T-helper 2 cell (primary cell): ENCODE measurements at places on chromosomes 2 and 18.

DNA sequence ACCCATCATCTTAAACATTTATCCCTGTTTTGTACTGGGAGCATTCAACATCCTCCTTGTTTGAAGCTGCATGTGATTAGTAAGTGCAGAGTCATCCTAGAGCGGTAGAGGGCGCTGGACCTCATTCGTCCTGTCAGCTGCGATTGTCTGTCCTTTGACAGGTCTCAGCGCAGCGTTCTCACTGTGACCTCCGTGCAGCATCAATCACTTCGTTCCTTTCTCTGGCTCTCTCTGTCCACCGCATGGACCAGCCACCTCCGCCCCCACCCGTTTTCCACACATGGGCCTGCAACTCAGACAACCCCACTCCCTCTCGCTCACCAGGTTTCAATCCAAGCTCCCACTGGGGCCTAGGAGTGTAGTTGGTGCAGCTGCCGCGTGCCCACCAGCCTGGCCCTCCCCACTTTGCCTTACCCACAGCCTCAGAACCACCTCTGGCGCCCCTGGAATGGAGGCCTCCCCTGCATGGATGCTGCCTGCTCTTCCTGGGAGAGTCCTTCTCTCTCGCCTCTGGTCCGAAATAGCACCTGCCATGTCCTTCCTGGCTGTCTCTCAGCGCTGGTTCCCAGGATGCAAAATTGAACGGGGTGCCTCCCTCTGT lies 90.5 kb downstream of the NDUFA10 start:
- peak; percentile 40 for DNase-seq

DNA sequence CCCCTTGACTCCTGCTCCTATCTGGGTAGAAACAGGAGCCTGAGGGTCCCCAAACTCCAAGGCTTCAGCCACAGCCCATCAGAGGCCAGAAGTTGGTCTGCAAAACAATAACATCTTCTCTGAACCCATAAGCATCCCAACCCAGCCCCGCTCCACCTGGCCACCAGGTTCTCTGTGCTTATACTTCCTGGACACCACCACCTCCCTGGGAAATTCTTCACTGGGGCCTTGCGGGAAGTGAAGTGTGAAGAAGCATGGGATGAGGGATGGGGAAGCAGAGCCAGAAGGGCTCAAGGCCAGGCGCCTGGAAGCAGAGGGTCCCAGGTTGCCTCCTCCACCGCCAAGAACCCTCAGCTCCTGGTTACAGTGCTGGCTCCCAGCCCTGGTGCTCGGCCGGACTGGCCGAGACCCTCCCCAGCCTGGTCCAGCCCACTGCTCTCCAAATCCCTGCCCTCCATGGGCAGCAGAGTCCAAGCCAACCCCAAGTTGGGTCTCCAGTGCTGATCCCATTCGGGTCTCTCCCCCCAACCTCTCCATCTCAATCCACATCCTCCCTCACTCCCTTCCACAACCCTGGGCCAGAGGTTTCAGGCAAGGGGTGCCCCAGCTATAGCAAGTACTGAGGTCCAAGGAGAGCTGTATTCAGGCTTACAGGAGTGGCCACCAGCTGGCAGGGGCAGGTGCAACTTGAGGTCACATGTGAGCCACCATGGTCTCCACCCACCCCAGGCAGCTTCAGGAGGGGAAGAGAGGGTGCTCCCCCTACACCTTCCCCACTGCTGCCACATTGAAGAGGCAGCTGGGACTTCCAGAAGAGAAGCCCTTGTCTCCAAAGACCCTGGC lies 60.7 kb downstream of the TNS1 start:
- DNase-seq, result no peak

GRCh38 chr2:121297217-121297830 lies 12.3 kb upstream of the TFCP2L1 start:
- DNase-seq, result no peak

- no peak for DNase-seq
Measured at GRCh38 chr2:183347969-183348368, 223.7 kb downstream of the NUP35 start.

- DNase-seq, result no peak
Measured at GRCh38 chr2:71174207-71174606, 43.8 kb downstream of the MPHOSPH10 start.

DNA sequence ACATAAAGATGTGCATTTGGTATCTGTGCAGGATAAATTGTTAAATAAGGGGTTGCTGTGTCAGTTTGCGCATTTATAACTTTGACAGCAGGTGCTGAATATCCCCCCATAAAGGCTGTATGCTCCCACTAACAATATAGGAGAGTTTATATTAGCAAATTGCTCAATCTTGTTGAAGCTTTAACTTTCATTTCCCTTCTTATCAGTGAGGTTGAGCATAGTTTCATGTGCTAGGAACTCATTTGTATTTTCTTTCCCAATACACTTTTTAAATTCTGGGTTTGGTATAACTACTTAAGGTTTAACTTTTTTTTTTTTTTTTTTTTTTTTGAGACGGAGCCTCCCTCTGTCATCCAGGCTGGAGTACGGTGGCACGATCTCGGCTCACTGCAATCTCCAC lies 89.0 kb downstream of the FAM117B start:
- DNase-seq, result no peak

DNA sequence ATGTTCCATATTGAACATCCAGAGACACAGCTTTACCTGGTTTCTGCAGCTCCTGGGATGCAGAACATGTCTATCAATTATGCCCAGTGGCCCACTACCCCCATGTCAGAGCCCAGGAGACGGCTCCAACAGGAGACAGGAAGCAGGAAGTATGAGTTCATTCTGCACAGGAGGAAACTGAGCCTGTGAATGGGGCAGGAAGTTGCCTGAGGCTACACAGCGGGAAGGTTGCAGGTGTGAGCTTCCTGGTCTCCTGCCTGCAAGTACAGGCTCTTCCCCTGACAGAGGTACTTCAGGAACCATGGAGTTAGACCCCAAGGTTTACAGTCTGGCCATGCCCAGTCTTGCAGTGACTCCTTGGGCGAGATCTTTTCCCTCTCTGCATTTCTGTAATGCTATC lies 2.8 kb upstream of the BOK start:
- no peak for DNase-seq

GRCh38 chr18:36341944-36342343 lies 44.4 kb downstream of the FHOD3 start:
- DNase-seq, result no peak

DNA sequence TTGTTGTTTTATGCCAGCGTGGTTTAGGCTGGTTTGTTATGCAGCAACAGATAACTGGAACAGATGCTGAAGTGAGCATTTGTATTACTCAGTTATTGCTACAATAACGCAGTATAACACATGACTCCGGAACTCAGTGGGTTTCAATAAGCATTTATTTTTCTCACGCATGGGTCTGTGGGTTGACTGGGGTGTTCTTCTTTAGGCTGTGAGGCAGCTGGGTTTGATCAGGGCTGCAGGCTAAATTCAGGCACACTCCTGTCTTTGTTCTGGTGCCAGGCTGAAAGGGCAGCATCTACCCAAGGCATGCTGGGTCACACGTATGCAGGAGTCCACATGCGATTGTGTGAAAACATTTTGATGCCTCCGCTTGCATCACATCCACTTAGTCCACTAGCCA lies 3.8 kb upstream of the SLC1A4 start:
- DNase-seq, result no peak

GRCh38 chr2:23905155-23905554 lies 21.8 kb downstream of the ATAD2B start:
- DNase-seq, result no peak

DNA sequence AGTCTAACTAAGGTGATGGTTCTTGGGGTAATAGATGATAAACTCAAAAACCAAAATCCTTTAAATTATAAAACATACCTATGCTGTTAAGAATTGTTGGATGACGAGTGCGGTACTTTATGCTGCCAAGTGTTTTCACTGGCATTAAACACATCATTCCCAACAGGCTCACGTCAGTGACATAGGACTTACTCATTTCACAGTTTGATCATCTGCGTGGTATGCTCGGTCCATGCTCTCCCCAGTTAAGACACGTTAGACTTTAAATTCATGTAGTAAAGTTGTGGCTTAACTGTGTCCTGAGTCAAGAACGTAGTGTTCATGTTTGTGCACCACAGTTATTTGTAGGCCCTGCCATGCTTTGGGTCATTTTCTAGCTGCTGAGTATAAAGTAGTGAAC lies 125.6 kb upstream of the MYT1L start:
- DNase-seq, result no peak

- no peak for DNase-seq
Measured at GRCh38 chr18:12828116-12829051, 55.7 kb downstream of the PTPN2 start.

GRCh38 chr2:85444629-85445172 lies 26.2 kb downstream of the SH2D6 start:
- no peak for DNase-seq

DNA sequence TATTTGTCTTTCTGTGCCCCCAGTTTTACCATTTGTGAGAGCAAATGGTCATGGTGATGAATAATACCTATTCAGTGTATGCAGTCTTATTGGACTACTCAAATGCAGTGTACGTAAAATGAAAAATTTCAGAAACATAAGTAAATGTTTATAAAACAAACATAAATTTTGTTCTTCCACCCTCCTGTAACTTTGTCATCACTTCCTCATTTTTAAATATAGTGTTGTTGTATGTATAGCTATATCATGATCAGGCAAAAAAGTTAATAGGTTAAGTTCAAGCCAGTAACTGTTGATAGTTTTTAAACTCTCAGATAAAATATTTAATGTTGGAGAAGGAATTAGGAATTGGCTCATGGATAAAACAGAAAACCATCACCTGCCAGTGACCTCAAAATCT lies 93.2 kb downstream of the KLF7 start:
- DNase-seq, result no peak

- DNase-seq, result no peak
Measured at GRCh38 chr18:69586537-69586936, 185.8 kb downstream of the DOK6 start.

- DNase-seq, result no peak
Measured at GRCh38 chr2:200625282-200625681, 39.5 kb downstream of the AOX1 start.

- no peak for DNase-seq
Measured at GRCh38 chr18:32775628-32776027, 2.8 kb upstream of the KLHL14 start.

- no peak for DNase-seq
Measured at GRCh38 chr2:47688561-47688960, 94.4 kb upstream of the MSH6 start.

GRCh38 chr18:2823202-2823601 lies 23.6 kb upstream of the EMILIN2 start:
- no peak for DNase-seq

- DNase-seq, result no peak
Measured at GRCh38 chr18:63604791-63605567, 17.8 kb downstream of the SERPINB13 start.

DNA sequence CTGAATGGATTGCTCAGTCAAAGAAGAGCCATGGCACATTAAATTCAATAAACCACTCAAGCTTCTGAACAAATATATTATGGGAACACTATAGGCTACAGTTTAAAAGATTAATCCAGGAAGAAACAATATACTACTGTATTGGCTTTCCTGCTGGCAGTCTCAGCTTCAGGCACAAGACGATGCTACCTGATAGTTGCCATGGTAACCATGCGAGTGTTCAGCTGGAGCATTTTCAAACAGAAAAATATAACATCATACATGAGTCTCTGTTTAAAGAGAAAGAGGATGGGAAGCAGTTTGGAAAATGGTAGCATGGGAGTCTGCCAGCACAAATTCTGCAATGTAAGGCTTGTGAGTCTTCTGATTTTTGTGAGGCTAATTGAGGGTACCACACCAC lies 65.9 kb upstream of the CPO start:
- DNase-seq, result peak; percentile 71

DNA sequence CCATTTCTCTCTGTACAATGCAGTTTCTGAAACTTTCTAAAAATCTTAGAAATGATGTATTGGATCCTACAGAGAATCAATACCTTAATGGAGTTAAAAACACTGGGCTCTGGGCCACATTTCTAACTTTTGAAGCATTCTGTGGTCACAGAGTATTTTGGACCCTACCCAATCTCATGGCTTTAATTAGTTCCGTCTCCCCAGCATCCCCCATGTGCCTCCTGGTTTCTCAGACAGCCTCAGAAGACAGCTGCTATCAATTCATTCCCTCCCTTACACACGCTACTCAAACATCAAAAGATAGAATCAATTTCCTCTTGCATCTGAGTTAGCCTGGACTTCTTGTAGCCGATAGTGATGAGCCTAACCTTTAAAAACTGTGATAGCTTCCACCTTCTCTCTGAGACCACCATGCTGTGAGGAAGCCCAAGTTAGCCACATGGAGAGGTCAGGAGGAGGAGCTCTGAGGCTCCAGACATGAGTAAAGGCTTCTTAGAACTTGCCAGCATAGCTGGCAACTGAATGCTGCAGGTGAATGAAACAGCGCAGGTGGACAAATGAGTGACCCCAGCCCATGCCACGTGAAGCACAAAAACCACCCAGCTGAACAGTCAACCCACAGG lies 10.4 kb downstream of the ADCY3 start:
- no peak for DNase-seq

GRCh38 chr2:96095116-96095636 lies 21.2 kb downstream of the ADRA2B start:
- DNase-seq, result no peak

- DNase-seq, result no peak
Measured at GRCh38 chr2:26792720-26793119, 6.9 kb downstream of the CENPA start.

GRCh38 chr2:67839242-67839641 lies 223.6 kb downstream of the C1D start:
- DNase-seq, result no peak

DNA sequence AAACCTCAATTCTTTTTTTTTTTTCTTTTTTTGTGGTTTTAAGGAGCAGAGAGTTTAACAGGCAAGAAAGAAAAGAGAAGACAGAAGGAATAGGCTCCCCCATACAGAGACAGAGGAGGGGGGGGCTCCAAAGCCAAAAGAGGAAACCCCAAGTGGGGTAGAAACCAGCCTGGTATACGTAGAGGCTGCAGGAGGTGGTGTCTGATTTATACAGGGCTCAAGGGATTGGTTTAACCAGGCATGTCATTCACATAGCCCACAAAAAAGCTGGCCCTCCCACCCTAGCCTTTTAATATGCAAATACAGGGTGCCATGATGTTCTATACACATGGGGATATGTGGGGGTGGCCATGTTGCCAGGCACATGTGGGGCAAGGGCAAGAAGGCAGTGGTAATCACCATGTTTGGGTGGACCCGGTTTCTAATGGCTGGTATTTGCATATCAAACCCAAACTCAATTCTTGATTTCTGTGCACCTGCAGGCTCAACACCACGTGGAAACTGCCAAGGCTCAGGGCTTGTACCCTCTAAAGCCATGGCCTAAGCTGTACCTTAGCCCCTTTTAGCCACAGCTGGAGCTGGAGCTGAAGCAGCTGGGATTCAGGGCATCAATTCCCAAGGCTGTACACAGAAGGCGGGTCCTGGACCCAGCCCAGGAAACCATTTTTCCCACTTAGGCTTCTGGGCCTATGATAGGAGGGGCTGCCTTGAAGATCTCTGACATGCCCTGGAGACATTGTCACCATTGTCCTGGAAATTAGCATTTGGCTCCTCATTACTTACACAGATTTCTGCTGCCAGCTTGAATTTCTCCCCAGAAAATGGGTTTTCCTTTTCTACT lies 170.3 kb downstream of the MAIP1 start:
- no peak for DNase-seq

GRCh38 chr2:108967757-108968156 lies 21.3 kb downstream of the EDAR start:
- DNase-seq, result no peak

- DNase-seq, result no peak
Measured at GRCh38 chr2:102206666-102207341, 20.0 kb downstream of the IL1RL2 start.
